ENCODE measurements at places on chromosomes 4 and X.

DNA sequence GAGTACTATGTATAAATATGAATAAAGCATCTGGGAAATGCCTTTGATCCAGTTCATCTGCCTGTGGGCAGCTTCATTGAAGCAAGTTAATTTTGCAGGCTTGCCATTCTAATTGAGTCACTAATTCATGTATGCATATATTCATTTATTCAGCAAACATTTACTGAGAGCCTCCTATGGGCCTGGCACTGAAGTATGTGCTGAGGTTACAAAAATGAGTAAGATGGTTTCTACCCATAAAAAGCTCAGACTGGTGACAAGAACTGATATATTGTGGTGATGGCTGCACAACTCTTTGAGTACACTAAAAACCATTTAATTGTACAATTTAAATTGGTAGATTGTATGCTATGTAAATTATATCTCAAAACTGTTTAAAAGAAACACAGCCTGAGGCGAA lies 1.1 kb upstream of the MRPL1 start:
- DNase-seq = no peak

GRCh38 chr4:58983887-58984286 lies 1873.7 kb upstream of the IGFBP7 start:
- no peak for DNase-seq

GRCh38 chr4:6990661-6991060 lies 52.5 kb upstream of the TADA2B start:
- DNase-seq = no peak

DNA sequence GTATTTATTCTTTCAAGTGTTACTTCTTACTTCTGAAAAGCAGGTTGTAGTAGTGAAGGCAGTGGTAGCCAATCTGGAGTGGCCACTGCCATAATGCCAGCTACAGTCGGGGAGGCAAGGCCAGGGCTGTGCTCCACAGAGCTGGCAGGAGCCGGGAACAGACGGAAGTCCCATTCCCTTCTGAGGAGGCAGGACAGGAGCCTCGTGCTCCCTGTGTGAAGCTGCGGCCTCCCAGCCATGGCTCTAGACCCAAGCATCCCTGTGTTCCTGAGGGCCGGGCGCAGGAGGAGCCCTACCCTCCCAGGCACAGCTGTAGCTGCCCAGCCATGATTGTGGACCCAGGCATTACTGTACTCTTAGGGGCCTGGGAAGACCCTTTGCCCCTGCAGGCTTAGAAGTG lies 461.8 kb downstream of the ADGRL3 start:
- DNase-seq = no peak

GRCh38 chr4:79678472-79679202 lies 270.6 kb upstream of the GK2 start:
- peak; percentile 97 for DNase-seq

DNA sequence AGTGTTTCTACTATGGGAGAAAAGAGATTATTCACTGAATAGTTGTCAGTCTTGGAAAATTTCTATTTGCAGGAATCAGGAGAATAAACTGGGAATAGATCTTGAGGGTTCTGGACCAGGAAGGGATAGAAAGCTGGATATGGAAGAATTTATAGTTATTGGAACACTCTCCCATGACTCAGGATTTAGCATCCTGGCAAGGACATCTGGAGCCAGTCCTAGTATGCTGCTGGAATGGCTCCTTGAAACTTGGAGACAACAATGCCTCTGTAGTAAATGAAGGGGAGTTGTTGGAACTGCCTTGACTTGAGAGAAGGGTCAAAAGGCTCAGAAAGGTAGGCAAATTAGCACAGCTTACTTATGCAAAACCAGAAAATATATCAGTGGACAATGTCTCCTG lies 23.5 kb upstream of the THOC2 start:
- no peak for DNase-seq

DNA sequence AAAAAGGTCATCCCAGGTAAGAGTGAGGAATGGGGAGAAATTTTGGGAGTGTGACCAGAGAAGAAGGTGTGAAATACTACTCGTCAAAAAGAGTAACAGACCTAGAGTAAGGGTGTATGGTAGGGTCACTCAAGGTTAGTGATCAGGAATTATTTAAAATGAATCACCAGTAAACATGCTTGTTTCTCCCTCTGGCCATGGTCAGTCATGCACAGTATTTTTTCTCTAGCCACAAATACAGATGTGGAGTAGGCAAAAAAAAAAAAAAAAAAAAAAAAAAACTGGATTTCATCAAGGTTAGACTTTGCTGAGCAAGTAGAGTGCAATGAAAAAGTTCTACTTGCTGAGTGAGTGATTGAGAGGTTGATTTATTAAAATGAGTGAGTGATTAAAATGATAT lies 34.2 kb upstream of the SLIT2 start:
- no peak for DNase-seq

DNA sequence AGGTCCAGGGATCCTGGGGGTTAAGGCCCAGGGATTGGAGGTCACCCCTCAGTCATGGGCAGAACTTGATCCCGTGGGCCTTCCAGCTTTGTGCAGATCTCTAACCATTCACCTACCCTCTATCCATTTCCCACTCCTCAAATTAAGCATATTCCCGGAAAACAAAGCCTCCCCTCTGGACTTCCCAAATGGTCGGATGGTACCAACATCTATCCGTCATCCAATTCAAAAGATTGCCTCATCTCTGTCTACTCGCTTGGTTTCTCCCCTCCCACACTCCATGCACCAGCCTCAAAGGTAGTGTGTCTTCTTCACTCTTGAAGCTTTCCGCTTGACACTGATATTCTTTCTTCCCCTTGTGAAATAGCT lies 473 bp upstream of the BCLAF3 start:
- no peak for DNase-seq

GRCh38 chrX:30973784-30974427 lies 84.9 kb upstream of the TAB3 start:
- no peak for DNase-seq

DNA sequence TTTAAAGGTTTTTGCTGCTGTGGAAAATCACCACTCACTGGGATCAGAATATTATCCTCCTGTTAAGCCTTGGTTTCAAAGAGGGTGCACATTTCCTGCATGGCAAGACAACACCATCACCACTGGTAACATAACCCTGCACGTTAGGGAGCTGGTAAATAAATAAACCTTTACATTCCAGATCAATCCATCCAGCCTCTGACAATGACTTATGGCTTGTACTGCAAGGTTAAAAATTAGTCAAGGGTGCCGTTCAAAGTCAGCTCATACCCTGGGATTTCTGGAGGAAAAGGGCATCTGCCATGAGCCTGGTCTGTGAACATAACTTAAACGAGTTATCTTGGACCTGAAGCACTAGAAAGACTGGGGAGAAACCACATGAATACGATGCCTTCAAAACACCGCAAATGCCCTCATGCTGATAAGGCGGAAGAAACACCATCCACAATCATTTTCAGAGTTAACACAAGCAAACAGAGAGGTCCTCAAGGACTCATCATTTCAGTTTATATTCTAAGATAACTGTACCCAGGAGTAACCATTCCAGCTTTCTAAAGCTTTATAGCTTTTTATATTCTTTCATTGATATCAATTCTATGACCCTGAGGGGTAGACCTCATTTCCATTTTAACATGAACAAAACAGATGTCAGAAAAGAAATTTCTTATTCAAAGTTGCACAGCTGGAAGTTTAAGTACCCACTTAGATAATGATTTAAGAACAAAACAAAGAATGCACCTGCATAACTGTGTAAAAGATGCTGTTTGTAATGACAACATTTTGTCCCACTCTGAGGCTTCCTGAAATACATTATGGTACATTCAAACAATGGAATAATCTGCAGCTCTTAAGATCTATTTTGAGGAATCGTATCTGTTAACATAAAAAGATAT lies 103.1 kb downstream of the NPNT start:
- peak; percentile 34 for DNase-seq

DNA sequence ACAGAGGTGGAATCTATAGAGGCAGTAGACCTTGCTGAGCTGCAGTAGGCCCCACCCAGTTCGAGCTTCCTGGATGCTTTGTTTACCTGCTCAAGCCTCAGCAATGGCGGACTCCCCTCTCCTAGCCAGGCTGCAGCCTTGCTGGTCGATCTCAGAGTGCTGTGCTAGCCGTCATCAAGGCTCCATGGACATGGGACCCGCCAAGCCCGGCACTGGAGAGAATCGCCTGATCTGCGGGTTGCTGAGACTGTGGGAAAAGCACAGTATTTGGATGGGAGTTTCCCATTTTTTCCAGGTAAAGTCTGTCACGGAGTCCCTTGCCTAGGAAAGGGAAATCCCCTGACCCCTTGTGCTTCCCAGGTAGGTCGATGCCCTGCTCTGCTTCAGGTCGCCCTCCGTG lies 124.8 kb upstream of the KLF8 start:
- DNase-seq = no peak

DNA sequence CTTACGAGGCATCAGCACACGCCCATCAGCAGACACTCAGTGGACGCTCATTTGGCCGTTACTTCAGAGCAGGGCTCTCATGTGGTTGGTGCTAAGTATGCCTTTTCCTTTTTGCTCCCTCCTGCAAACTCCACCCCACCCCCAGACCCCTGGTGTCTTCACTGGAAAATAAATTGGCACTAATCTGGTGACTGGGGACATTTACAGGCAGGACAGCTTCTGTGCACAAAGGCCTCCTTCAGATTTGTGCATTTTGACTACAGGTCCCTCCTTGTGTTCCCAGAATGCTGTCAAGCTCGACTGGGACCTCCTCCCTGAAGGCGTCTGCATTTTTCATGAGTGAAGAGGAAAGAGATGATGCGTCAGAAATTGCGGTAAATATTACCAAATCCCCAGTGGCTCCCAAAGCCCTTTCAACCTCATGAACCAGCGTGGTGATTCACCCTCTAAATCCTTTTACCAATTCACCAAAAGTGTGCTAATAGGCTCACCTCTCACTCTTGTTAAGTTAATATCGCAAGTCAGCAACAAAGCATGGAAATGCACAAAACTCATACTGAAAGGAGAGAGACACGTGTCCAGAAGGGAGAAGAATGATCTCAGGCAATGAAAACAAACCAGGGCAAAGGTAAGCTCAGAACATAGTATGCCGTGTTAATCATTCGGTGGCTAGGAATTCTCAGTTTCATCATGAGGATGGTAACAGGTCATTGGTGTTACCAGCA lies 119.0 kb downstream of the NKX6-1 start:
- DNase-seq = peak; percentile 37

GRCh38 chr4:6758728-6759127 lies 23.8 kb upstream of the KIAA0232 start:
- no peak for DNase-seq

DNA sequence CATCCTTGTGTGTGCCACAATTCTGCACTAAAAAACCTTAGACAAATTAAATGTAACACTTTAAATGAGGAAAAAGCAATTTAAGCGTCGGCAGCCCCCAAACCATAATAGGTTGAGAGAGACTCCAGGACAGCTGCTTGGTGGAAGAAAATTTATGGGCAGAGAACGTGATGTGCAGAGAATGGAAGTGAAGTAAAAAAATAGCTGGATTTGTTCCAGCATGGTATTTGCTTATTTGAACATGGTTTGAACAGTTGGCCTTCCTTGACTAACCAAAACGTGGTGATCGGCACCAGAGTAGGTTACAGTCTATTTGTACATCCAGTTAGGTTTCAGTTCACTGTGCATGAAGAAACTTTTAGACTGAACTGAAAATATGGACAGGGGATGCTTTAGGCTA lies 343.0 kb upstream of the CPEB2 start:
- DNase-seq = no peak

GRCh38 chr4:182434720-182435119 lies 191.5 kb downstream of the TENM3 start:
- DNase-seq = no peak

All from amniotic epithelial cell (primary cell).